ENCODE measurements at places on chromosomes 6 and 20.

GRCh38 chr6:112883095-112883494 is 536.0 kb downstream of the RFPL4B start:
- no peak for DNase-seq

DNA sequence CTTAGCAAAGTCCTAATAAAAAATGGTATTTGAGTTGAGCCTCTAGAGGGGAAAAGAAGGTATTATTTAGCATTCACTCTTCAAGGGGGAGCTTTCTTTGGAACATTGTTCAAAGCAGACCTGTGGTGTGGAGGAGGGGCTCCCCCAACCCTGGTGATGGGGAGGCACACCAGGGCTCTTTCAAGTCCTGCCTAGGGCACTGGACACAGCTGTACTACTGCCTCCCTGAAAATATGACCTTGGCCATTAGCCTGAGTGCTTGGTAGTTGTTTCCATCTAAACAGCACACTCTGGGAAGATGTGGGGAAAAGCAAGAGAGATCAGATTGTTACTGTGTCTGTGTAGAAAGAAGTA is 215.1 kb upstream of the CNR1 start:
- DNase-seq: no peak

DNA sequence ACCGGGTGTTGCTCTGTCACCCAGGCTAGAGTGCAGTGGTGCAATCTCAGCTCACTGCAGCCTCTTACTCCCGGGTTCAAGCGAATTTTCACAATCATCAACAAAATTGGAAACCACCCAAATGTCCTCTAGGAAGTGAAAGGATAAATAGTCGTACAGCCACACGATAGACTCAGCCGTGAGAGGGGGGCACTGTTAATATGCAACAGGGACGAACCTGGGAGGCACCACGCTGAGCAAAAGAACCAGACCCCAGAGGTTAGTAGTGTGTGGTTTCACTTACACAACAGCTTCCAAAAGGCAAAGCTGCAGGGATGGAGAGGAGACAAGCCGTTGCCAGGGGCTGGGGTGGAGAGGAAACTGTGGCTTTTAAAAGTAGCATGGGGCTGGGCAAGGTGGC is 30.1 kb upstream of the NTSR1 start:
- no peak for DNase-seq

- no peak for DNase-seq
These were observed 92.7 kb downstream of the PREX1 start for GRCh38 chr20:48735112-48735511.

GRCh38 chr6:158826819-158827501 is 7.8 kb upstream of the EZR start:
- DNase-seq: no peak

DNA sequence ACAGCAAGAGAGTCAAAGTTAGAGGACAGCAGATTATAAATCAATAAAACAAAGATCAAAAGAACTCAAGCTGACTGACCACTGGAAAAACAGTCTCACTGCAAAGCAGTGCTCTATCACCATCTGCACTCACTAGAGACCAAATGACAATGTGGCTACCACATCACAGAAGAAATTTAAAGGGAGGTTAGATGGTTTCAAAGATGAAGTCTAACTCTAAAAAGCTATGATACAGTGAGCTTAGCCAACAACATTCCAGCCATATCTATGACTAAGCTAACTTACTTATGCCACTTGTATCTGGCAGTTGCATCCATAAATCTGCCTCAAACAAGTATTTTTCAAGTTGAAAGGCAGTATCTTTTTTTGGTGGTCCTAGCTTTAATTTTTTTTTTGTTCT is 68.6 kb downstream of the ARHGAP18 start:
- DNase-seq: no peak

GRCh38 chr6:43978473-43979346 is 148.5 kb downstream of the MRPL14 start:
- DNase-seq: no peak

DNA sequence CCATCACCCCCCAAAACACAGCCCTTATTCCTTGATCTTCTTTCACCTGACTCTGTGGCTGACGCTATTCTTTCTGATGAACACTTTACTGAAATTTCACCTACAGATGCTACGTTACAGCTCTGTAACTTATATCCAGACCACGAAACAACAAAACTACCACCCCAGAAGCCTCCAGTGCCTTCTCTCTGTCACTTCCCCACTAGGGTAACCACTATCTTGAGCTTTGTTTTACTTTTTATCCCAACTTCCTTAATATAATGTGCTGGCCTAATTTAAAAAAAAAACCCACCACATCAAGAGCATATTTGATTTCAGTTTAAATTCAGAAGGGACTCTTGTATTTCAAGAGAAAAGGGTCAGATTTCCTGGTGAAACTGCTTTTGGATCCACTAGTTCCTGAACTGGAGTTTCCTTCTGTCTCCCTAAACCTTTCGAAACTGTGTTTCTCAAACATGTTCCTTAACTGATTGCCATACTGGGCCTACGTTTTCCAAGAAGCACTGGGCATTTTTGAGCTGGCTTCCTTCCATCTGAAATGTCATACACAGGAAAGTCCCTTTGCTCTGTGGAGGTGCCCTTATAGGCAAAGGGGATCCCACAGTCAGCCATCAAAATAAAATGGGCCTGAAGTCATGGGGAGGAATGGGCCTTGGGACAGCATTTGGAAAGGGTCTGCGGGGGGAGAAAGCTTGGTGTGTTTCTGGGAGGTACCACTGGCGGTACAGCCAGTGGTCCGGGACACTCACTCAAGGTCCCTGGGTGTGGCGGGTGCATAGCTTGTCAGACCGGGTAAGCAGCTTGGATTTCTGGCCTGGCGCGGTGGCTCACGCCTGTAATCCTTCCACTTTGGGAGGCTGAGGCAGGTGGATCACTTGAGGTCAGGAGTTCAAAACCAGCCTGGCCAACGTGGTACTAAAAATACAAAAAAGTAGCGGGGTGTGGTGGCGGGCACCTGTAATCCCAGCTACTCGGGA is 25.8 kb upstream of the RTF2 start:
- no peak for DNase-seq

- DNase-seq: no peak
These were observed 45.6 kb downstream of the ADGRF5 start for GRCh38 chr6:46876126-46876525.

DNA sequence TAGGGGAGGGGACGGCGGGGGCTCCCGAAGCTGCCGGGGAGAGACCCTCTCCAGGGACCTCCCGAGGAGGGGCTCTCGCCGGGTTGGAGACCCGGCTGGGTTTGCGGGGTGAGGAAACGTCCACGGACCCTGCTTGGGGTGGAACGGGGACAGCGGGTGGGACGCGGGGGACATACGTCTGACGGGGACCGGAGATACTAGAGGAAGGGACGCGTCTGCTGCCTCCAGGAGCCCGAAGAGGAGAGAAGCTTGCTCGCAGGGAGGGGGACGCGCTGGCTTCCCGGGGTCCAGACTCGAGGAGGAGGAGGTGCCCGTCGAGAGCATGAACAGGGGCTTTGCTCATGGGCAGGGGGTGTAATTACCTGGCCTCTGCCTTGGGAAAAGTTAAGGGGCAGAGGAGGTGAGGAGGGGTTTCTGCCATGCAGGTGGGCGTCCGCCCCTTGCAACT is 593 bp downstream of the DNMT3B start:
- DNase-seq: no peak

DNA sequence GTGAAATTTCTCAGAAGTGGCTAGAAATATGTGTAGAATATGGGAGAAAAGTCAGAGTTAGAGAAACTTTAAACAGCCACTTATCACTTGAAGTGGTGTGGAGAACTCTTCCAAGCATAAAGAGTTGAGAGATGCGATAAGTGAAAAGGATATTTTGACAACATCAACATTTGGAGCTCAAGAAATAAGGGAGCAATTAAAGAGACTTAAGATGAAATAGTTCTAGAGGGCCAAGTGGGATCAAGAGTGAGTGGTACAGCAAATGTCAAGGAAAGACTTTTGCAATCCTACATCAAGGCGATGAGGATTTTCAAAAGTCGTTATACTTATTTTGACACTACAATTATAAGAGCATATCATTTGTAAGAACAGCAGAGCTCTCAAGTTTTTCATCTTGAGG is 9.6 kb downstream of the RSPH4A start:
- no peak for DNase-seq

DNA sequence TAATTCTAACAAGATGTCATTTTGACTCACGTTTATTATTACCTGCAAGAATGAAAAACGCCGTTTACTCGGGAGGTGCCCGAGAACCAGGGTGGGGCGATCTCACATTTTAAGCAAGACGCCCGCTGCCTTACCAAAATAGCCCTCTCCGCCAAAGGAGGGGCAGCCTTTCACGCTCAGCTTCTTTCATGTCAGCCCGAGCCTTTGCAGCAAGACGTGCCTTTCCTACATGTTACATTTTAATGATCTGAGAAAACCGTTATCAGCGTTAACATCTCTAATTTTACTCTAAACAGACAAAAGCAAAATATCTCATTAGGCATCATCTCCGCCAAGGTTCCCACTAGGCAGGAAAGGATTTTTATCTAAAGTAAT is 2.0 kb downstream of the BACH2 start:
- no peak for DNase-seq

DNA sequence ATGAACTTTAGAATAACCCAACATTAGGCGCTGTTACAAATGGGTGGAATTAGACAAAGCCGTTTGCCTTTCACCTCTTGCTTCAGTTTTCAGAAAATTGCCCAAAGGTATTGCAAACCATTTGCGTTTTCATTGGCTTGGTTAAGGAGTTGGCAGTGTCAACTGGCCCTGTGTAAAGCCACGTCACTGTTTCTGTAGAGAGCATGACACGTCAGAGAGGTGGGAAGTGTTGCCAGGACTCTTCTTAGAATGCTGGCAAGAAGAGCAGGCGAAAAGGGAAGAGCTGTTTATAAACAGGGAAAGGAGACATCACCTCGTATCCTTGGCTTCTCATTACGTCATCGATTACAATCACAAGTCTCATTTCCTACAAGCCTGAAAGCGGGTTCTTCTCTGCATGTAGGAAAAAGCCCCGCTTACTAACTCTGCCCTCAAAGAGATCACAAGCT is 4.2 kb upstream of the IRF4 start:
- DNase-seq: no peak

- no peak for DNase-seq
These were observed 10.9 kb downstream of the ECHDC1 start for GRCh38 chr6:127332383-127332961.

DNA sequence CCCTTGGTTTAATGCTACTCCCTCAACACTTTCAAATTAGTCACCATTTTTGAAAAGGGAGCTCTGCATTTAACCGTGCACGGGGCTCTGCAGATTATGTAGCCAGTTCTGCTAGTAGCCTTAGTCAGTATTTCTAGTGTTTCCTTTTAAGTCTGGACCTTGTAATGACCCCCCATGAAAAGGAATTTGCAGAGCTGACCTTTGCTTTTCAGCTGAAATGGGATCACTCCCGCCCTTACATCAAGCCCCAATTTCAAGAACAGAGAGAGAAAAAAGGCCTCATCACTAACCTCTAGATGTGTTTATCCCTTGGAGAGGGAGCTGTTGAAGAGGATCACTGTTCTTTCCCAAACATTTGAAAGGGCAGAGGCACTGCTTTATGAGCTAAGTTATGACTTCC is 490.7 kb upstream of the BTBD3 start:
- no peak for DNase-seq

- no peak for DNase-seq
These were observed 36.4 kb downstream of the RRBP1 start for GRCh38 chr20:17645546-17646208.

GRCh38 chr20:41178904-41179432 is 41.6 kb downstream of the PLCG1 start:
- no peak for DNase-seq

DNA sequence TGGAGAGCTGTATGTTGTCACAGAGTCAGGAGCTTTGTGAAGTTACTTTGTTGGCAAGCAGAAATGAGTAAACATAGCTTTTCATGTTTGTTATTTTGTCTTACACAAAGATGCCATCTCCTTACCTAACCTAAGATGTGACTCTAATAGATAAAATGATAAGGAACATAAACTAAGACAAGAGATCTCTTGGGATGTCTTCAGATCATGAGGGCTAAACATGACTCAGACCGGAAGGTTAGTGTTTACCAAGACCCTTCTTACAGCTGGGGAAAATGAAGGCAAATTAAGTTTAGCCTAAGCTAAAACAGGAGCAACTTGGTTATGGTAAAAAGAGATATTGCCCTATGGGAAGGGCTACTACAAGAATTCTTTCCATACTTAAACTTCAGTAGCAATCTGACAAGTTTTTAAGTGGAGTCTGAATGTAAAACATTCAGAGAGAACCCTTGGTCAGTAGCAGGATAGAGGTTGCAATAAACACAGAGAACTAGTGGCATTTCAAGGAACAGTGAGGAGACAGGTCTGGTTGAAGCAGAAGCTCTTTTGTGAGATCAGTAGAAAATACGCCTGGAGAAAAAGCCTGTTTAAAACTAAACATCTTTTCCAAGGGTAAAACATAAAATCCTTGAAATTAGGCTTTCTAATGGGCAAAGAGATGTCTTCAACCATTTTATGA is 29.9 kb downstream of the SGK1 start:
- DNase-seq: no peak

GRCh38 chr6:70502484-70502883 is 64.2 kb upstream of the SDHAF4 start:
- no peak for DNase-seq

GRCh38 chr6:2651536-2651935 is 99.2 kb downstream of the MYLK4 start:
- DNase-seq: no peak

DNA sequence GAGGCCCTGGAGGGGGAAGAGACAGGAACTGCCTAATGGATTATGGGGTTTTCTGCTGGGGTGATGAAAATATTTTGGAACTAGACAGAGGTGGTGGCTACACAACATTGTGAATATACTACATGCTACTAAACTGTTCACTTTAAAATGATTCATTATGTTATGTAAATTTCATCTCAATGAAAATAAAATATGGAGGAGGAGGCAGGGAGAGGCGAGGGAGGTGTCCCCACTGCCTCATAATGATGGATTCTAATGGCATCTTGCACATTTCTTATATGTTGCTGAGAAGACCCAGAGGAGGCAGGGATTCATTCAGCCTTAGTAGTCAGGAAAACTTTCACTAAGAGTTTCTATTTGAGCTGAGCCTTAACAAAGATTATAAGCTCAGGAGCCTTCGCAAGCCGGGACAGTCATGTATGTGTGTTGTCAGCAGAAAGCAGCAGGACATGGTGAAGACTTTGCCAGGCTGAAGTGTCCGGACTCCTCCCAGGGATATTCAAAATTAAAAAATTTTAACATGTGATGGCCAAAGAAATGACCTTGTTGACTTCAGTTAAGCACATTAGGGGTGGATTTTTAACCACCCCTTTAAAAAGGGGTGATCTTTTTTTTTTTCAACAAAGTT is 158.6 kb upstream of the PCSK2 start:
- DNase-seq: no peak

DNA sequence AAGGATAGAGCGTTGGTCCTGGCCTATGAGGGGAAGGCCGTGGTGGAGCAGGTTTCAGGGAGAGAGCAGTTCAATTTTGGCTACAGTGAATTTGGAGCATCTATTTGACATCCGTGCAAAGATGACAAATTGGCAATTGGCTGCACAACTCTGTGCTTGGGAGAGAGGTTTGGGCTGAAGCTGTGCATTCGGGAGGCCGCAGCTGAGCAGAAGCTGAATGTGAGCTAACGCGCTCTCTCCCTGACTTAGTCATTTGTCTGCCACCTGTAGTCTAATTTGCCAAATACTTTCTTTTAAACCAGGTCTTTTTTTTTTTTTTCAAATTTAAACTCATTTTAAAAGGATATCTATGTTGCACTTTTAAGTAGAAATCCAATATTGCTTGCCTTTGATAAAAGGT is 78.8 kb downstream of the PHACTR3 start:
- DNase-seq: no peak

- no peak for DNase-seq
These were observed 36.4 kb upstream of the APCDD1L start for GRCh38 chr20:58551631-58552030.

- DNase-seq: no peak
These were observed 11.0 kb upstream of the SIM1 start for GRCh38 chr6:100475554-100476320.

GRCh38 chr20:51417250-51418136 is 125.0 kb downstream of the NFATC2 start:
- no peak for DNase-seq

All from right renal cortex interstitium (tissue), 3 donors.